ENCODE measurements at places on chromosomes 2 and 18.

GRCh38 chr18:69559604-69560003 is 158.9 kb downstream of the DOK6 start:
- DNase-seq: peak; percentile 5

- no peak for DNase-seq
Observed at GRCh38 chr2:134582547-134582899, 136.3 kb downstream of the TMEM163 start.

DNA sequence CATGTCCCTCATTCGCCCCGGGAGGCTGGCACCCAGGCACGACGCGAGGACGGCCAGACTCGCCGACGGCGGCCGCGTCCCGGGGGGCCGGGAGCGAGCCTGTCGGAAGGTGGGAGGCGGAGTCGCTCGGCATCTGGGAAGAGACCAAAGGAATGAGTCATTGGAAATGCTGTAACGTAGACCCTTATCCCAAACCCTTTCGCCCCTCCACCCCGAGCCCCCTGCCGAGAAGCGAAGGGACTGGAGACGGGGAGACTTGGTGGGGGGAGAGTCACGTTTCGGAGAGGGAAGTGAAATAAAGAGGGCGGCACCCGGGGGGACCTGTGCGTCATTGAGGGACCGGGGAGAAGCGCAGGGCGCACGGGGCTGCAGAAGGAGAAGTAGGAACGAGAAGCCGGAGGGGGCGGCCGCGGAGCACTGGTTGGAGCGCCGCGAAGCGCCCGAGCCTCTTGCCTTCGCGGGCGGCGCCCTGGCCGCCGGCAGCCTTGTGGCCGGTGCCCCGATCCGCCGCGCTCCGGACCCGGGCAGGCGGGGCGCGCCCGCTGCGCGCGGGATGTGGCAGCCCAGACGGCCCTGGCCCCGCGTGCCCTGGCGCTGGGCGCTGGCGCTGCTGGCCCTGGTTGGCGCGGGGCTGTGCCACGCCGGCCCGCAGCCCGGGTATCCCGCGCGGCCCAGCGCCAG is at the start of gene EMILIN2:
EMILIN2 (plus strand) TSS at position 371 of the 681 bp plus-strand sequence; CDS start at position 554, 183 bp downstream.
- peak; percentile 21 for DNase-seq

DNA sequence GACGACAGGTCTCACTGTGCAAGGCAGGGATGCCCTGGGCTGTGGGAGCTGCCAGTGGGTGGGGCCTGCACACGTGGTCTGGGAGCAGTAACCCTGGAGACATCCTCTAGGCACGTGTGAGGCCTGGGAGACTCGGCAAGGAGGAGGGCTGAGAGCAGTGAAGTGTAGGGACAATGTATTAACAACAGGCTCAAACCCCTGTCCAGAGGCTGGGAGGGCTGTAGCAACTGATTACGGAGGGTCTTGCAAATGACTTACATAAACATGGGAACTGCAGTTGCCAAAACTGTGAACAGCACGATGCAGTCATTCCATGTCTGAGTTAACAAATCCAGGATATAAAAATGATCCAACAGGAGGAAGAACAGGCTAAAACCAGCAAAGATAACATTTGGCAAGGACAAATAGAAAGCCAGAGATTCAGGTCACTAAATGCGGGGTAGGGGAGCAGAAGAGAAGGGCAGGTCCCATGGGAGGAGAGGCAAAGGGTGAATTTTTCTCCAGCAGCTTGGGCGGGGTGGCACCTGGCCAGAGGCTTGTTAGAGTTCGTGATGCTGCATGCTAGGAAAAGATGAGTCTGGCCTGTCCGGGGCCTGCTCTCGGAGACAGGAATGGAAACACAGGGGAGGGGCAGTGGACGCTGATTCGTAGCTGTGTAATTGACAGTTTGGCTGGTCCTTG is 44.9 kb downstream of the CYP27C1 start:
- no peak for DNase-seq

DNA sequence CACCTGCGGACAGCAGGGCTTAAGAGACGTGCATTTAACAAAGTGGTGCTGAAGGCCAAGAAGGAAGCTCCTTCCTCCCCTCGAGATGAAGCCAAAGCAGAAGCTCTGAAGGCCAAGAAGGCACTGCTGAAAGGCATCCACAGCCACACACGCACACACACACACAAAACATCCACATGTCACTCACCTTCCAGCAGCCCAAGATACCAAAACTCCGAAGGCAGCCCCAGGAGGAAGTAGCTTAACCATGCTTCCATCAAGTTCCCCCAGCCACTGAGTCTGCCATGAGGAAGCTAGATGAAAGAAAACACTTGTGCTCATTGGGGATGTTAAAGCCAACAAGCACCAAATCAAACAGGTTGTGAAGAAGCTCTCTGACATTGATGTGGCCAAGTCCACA is 175.7 kb upstream of the POU3F3 start:
- no peak for DNase-seq

DNA sequence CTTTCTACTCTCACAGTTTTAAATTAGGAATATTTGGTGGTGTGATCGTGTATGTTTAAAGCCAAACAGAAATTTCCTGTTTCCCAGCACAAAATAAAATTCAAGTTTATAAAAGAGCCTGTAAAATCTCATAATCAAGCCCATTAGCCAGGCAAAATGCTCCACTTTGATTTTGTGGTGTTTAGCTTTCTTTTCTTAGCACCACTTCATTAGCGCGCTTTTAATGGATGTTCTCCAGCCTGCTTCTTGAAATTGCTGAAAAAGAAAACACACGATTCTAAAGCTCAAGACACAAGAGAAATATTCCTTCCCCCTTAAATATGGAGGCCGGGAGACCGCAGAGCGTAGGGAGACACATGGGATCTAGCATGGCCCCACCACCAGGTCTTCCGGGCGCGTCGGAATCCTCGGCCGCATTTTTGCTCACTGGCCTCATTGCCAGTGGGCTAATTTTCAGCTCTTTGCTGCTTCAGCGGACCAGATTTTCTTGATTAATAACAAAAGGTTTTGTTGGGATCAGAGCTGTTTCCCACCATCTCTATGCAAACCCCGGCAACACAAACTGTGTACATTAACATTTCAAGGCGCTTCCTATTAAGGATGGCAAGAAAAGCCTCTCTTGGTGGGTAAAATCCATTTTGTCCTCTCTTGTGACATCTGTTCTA is 40.4 kb upstream of the ID2 start:
- DNase-seq: no peak

GRCh38 chr2:229084447-229084846 is 186.6 kb downstream of the PID1 start:
- no peak for DNase-seq

DNA sequence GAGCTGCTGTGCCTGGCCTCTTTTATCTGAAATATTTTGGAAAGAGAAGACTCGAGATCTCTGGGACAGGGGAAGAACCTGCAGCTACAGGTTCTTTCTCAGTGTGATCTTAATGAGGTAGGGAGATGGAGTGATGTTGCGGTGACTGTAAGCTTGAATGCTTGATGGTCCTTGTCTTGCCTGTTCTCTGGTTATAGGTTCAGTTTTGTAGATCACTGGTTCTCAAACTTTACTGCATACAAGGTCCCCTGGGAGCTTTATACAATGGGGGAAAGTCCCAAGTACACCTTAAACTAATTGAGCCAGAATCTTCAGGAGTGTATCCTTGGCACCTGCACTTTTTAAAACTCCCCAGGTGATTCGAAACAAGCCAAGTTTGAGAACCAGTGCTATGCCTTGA is 136.7 kb upstream of the CXCR4 start:
- no peak for DNase-seq

DNA sequence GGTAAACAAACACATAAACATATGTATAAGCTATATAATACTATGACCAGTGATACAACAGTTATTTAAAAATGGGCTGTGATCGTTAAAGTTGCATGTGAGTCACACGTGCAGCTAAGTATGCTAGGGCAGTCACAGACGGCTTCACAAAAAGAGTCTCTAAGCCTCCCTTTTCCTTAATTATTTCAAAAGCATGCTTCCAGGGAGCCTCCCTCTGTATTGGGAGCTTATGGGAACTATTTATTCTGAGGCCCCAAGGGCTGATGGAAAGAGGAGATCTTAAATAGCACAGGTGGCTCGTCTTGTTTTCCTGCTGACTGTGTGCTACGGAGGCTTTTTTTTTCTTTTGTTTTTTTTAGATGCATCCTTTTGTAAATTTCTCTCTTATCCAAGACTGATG is 94.3 kb downstream of the ADCYAP1 start:
- DNase-seq: no peak

GRCh38 chr2:109238580-109238979 is 109.6 kb downstream of the SH3RF3 start:
- peak; percentile 71 for DNase-seq

- DNase-seq: peak; percentile 63
Observed at GRCh38 chr2:156087875-156088274, 244.6 kb downstream of the NR4A2 start.

DNA sequence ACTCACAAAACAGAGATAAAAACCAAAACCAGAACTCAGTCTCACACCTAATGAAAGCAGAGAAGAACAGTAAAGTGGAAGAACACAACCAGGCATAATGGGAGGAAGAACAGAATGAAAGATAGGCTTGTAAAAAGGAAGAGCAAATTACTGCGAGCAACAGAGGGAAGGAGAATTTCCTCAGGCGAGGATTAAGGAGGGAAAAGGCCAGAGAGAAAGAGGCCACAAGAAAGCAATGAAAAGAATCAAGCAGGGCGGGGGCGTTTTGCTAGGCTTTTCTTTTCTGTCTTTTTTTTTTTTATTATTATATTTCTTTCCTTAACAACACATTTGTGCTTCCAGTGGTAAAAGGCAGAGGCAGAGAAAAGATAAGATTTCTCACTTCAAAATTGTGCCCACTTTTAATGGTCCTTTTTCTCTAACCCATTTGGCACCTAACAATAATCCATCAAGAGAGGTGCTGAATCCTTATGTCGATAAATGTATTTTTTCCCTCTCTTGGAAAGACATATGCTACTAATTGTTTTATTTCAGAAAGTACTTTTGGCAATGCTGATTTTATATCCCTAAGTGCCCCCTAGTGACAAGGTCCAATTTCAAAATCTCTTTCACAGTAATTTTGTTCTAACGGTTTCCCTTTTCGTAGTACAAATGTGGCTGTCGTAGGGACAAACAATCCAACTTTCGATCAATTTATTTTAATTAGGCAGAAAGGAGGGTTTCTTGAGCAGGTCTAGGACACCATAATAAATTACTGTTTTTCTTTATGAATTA is 138.7 kb upstream of the AQP4 start:
- peak; percentile 12 for DNase-seq

DNA sequence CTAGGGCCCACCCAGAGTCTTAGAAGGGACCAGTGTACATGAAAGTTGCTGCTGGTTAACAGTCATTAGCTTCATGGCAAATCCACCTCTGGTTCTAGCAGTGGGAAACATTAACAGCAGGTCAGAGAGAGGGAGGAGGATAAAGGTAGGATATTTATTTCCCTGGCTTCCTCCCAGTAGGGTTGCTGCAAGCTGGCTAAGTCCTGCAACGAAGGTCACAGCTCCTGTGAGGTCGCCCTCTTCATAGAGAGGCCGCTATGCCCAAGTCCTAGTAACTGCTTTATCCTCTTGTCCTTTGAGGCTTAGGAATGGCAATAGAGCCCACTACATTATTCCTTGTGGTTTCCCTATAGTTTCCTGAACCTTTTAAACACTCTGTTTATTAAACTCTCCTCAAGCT is 84.0 kb upstream of the ACSL3 start:
- no peak for DNase-seq

DNA sequence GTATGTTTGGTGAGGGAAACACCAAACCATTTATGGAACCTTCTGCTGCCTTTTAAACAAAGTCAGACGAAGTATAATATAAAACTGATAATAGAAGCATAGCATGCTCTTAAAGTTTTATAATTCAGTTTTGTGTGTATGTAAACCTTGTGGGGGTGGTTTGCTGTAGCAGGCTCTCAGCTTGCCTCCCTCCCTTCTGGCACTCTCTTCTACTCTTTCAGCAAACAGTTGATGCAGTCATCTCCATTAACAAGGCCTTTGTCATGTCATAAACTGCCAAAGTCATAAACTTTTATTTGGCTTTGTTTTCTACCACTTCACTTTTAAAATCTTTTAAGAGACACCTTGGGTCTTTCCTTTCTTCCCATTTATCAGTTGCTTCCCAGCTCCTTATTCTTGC is 448.2 kb upstream of the SETBP1 start:
- no peak for DNase-seq

DNA sequence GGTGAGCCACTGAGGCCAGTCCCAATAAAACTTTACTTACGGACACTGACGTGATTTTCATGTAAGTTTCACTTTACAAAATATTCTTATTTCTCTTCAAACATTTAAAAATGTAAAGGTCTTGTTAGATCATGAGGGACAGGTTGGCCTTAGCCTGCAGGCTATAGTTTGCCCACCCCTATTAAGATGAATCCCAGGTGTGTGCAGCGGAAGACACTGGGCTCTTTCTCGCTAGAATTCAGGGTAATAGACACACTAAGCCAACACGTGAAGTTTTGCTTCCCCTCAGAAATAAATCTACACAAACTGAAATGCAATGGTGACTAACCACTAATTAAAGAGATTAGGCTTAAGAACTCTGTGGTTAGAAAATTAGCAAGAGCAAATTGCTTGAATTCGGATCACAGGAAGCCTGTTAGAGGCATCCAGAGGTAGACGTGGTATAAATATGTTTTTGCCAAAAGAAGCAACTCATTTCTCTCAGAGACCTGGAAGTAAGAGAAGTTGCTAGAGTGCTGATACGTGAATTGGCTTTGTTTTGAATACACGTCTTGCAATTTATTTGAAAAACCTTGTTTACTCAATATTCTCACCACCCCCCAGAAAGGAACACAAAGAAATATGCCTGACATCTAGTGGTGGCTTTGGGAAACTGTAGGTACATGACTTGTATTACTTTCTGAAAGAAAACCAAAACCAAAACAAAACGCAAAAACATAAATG is 151.6 kb downstream of the DTNB start:
- peak; percentile 78 for DNase-seq

GRCh38 chr2:46164529-46165301 is 132.5 kb upstream of the EPAS1 start:
- peak; percentile 99 for DNase-seq

DNA sequence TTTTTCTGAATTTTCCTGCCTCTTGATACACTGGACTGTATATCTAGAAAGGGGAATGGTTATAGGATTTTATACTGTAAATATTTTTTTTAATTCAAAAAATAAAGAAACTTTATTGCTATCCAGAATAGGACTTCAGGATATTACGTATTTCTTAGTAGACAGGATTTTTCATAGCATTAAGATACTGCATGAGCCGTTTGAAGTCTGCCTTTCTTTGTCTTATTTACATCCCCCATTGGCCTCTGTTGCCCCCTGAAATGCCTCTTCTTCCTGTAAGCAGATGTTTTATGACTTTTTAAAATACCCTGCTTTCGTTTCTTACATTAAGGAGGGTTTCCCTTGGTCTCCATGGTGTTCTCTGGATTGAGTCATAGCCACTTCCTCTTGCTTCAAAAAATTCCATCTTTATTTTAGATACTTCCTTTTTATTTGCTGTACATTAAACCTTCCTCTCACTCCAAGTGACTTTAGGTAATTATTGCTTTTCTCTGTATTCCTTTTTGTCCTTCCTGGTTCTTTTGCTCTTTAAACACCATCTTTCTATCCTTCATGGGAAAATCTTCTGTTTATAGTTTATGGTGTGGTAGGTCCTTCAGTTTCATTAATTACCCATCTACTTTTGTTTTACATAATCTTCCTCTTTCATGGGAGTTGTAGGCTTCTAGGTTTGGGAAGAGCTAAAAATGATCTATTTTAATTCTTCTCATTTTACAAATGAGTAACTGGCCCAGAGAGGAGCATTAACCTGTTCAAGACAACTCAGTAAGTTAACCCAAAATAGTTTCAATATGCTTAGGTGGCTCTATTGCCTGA is 72.6 kb downstream of the ZNF532 start:
- DNase-seq: peak; percentile 68

- DNase-seq: no peak
Observed at GRCh38 chr2:199524689-199525574, 67.2 kb upstream of the SATB2 start.

GRCh38 chr2:65458999-65459398 is 26.6 kb upstream of the SPRED2 start:
- peak; percentile 53 for DNase-seq

- no peak for DNase-seq
Observed at GRCh38 chr2:70891572-70892357, 43.9 kb upstream of the ATP6V1B1 start.

Measured in M059J (cell line).